Activated T-cell treated with anti-CD3 and anti-CD28 coated beads for 24 hours (primary cell): ENCODE measurements at places on chromosomes 5 and 9.

DNA sequence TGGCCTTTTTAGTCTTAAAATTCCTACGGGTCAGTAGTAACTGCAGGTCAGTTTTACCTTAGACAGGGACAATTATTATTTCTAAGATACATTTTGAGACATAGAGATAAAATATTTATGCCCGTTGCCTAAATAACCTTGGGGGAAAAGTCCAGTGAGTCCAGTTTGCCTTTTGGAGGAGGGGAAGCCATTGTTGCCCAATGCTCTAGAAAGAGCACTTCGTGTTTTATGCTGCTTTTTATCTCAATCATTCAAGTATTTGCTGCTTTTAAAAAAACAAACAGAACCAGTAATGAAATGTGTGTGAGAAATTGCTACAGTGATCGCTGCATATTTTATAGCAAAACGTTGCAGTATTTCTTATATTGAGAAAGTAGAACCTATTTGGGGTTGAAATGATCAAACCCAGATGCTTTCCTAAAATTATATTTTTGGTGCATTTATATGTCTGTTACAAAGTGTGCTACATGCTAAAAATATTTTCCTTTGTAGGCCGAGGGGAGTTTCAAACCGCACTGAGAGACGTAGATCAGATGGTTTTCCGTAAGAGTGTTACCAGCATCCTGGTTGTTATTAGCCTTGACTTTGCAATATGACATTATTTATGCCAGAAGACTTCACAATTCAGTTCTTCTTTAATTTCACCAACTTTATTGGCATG lies 266.8 kb downstream of the AOPEP start:
- DNase-seq: no peak

DNA sequence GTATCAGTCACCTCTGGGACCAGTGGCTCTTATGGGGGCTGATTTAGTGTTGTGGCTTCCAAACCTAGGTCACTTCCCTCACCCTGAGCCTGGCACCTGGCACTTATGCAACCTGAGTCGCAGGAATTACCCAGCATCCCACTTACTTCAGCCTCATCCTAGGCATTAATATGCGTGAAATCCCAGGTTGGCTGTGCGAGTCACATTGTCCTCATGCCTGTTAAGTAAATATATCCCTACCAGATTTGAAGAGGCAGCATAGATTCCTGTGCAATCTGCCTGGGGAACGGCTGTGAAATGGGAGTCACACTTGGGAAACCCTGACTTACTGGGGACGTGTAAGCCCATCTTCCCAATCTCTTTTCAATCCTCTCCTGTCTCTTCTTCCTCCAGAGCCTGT lies 42.7 kb upstream of the AKNA start:
- no peak for DNase-seq

DNA sequence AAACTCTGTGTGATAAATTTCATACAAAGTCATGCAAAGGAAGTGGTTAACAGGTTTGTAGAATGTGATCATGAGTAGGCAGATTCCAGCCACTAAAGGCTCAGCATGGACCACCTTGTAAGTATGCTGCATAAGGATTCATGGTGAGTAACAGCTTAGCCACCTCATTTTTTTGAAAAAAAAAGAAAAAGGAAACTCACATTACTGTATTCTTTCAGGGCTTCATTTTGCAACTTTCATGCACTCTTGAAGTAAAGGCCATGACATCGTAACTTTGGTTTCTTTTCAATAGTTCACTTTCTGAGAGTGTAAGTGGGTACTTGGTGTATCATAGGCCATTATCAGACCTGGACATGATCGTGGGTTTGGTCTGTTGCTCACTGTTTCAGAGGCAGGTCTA lies 175.1 kb downstream of the PCSK1 start:
- no peak for DNase-seq

DNA sequence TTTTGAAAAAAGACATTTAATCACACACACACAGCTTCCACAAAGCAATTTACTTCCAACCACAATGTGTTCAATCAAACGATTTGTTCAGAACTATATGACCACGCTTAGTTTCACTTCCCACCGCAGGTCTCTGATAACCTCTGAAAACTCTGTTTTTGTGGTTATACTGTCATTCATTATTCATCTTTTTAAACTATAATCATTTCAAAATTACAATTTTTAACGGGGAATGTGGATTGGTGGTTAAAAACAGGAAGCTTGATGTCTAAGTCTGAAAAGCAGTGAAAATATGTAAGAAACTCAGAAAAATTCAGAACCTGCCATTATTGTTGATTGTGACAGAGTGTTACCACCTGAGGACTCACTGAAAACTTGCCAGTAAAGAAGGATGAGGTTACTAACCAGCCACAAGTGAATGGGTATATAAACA lies 12.7 kb upstream of the TMEM174 start:
- DNase-seq: peak; percentile 70

DNA sequence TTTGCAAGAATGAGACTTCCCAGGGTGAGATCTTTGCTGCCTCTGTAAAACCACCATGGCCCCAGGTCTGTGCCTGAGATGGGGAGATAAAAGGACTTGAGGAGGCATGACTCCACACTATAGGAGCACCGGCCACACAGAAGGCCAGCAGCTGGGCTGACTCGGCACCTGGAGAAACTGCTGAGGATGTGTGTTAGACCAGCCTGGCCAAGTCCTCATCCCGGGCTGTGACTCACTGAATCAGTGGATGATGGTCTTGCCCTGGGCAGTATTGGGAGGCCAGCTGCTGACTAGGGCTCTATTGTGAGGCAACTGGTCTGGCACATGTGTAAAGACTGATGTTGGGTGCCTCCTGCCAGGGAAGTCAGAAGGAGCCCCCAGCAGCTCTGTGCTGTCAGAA lies 286.2 kb downstream of the ACTL7B start:
- no peak for DNase-seq

DNA sequence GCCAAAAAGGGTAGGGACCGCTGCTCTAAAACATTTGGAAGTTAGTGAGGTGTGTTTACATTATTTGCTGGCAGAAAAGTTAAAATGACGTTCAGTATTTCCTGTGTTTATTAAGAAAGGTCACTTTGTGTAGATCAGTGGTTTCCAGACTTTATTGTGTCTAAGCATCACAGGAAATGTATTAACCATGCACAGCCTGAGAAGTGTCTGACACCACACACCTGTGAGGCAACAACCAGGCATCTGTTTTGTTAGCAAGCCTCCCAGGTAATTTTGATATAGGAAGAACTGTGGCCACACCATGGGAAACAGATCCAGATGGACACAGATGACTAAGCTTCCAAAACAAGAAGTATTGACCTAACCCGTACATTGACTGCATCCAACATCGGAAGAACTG lies 12.0 kb downstream of the TTC1 start:
- DNase-seq: no peak

- DNase-seq: no peak
Observed at GRCh38 chr5:139562847-139563246, 1.7 kb downstream of the UBE2D2 start.

GRCh38 chr9:16848179-16848578 lies 22.3 kb downstream of the BNC2 start:
- no peak for DNase-seq

DNA sequence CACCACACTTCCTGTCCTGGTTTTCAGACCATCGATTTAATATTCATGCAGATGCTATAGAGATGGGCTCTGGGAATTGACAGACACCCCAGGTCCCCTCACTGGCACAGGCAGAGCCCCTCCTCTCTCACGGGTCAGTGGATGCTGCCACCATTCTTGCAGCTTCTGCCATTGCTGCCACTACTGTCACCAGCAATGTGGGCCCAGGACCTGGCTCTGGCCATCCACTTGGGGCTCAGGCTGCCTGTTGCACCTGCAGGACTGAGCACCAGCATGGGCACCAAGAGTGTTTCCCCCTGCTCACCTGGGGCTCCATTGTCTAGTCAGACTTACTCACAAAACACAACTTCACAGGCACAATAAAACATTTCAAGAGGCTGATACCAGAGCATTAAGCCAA lies 479.0 kb upstream of the ZNF608 start:
- DNase-seq: no peak

- no peak for DNase-seq
Observed at GRCh38 chr9:33109850-33110595, 33.5 kb upstream of the SMU1 start.

DNA sequence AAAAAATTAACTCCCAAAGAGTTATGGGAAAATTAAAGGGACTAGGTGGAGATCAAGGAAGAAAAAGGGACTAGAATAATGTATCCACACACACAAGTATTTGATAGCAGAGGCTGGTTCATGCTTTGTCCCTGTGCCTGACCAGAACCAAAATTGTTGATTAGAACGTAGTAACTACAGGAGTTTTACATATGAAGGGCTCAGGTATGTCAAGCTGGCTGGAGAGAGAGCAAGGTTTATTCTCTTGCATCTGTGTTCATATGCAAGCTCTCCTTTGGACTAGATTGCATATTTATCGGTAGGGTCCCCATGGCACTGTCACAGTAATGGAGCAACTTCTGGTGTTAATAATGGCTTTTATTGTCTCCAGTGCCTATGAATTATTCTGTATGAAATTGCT lies 239.9 kb upstream of the TRPM3 start:
- DNase-seq: no peak

GRCh38 chr5:60948738-60949137 lies 3.7 kb downstream of the NDUFAF2 start:
- no peak for DNase-seq

DNA sequence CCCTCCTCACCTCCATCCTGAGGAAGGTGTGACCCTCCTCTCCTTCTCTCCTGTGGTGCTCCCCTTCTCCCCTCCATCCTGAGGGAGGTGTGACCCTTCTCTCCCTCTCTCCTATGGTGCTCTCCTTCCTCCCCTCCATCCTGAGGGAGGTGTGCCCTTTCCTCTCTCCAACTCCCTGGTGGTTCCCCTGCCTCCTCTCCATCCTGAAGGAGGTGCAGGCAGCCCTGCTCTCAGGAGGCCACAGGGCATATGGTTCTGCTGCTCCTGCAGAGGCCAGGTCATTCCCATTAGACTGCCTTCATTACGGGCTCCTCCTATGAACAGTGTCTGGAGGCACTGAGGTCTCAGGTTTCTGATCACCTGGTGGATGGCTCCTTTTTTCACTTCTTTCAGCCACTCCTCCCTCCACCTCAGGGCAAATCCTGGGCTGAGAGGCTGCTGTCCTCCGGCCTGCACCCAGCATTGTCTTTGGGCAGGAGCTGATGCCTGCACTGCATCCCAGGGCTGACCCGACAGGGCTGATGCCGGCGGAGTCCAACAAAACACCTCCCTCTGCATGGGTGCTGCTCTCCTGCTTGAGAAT lies 197.1 kb downstream of the MED10 start:
- no peak for DNase-seq

GRCh38 chr5:57598756-57599155 lies 116.1 kb upstream of the ACTBL2 start:
- no peak for DNase-seq

- DNase-seq: no peak
Observed at GRCh38 chr9:133779516-133780403, 41.6 kb upstream of the SARDH start.
